ENCODE measurements at places on chromosomes 6 and 20.

GRCh38 chr20:14576196-14576877 is 238.9 kb upstream of the FLRT3 start:
- no peak for DNase-seq

GRCh38 chr6:79305020-79305419 is 70.5 kb upstream of the HMGN3 start:
- no peak for DNase-seq

DNA sequence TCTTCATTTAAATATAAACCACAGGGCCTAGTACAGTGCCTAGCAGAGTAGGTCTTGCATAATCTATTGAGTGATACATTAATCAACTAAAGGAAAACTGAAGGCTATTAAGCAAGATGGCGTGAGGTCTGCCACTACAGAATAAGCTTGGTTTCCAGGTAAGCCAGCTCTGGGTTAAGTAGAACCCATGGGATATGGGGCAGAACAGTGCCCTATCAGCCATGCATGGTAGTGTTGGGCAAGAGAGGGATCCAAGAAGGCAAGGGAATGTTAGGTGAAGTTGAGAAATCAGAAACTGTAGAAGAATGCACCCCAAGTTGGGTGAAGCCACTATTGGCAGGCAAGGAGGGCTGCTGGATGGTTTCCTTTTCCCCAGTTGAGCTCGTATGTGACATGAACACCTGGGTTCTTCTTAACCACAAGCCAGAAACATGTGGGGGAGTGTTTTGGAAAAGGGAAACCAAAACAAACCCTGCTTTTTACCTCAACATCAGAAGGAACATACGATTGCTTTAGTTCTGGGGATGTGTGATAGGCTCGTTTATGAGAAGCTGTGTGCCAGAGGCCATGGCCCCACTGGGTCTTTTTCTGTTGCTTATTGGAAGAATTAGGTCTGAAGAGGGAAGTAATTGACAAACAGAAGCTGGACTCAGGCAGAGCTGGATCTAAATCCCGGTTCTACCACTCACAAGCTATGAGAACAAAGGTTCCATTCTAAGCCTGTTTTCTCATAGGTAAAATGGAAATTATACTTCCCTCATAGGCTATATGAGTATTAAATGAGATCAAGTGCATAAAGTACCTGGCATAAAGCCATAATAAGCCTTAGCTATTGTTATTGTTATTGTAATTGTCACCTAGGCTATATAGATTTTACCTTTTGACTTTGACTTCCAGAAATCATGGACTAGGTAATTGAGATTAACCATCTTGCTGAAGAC is 33.5 kb downstream of the NEDD9 start:
- no peak for DNase-seq

GRCh38 chr6:107894809-107895396 is 63.1 kb downstream of the SEC63 start:
- DNase-seq: no peak

DNA sequence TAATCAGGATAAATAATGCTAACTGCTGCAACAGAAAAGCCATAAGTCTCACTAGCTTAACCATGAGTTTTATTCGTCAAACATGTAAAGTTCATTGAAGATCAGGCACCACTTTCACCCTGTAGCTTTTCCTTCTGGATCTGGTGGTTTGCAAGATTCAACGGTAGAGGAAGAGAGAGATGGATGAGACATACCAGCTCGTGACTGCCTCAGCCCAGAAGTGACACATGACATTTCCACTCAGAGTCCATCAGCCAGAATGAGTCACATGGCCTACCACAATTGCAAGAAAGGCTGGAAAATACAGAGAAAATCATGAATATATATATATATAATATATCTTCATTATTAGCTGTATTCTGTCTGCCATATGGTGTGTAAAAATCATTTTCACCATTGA is 29.0 kb downstream of the SPTLC3 start:
- DNase-seq: no peak

DNA sequence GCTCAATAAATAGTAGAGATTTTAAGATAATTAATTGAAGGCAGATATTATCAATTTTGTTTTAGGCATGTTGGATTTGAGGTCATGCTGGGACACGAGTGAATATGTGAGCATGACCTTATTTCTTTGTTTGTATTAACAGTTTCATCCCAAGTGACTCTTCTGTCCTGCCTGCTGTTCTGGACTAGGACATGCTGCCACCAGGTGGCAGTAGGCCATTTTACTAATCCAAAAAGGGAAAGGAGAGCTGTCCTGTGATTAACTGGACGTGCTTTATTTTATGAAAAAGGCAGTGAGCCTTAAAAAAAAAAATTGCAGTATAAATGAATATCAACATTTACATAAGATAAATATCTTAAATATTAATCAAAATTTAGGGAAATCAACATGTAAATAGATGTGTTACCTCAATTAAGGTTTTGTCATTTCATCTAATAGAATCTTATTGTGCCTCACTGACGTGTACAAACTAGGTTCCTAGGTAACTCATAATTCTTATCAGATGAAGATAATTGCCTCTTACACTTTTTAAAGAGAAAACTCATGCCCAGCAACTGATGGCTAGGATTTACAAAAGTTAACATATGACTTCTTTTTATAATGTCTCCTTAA is 49.8 kb downstream of the FRK start:
- DNase-seq: peak; percentile 4

DNA sequence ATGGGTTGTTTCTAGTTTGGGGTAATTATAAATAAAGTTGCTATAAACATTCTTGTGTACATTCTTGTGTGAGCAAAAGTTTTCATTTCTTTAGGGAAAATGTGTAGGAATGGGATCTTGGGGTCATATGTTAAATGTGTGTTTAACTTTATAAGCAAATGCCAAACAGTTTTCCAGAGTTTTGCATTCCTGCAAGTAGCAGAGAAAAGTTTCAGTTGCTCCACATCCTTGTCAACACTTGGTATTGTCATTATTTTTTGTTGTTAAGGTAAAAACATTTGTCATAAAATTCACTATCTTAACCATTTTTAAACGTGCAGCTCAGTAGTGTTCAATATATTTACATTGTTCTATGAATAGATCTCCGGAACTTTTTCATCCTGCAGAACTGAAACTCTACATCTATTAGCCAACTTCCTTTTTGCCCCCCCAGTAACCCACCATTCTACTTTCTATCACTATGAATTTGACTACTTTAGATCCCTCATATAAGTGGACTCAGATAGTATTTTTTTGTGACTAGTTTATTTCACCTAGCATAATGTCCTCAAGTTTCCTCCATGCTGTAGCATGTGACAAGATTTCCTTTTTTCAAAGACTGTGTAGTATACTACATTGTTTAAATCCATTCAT is 48.4 kb downstream of the PHACTR2 start:
- DNase-seq: no peak

DNA sequence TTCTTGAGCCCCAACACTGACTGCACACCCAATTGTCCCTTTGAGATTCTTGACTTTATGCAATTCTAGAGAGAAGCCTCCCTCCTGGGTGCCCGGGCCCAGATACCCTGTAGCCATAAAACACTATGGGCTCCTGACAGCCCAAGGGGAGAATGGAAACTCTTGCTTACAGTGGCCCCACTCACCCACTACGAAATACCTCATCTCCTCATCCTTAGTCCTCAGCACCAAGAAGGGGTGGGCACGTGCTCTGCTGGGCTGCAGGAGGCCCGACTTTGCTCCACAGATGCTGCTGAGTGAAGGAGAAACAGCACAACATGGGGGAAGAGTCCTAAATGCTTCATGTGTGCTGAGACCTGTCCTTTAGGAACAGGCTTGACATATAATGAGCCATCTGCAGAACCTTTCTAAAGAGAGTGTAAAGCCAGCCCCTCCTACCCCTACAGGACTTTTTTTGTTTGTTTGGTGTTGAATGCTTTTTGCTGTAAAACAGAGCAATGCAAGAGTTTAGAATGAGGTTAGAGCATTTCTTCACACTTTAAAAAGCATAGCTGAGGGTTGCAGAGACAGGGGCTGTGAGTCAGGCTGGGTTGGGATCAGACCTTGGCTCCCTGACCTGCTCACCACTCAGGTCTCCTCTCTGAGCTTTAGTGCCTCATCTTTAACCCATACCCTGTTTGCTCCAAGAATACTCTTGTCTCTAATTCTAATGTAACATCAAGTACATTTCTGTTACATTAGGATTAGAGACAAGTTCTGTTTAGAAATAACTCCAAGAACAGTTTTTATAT is 17.6 kb upstream of the SIRPG start:
- DNase-seq: no peak

GRCh38 chr6:31359581-31359980 is 2.6 kb upstream of the HLA-B start:
- DNase-seq: no peak

- DNase-seq: no peak
These were observed 582.4 kb downstream of the PHF3 start for GRCh38 chr6:64217721-64218620.

DNA sequence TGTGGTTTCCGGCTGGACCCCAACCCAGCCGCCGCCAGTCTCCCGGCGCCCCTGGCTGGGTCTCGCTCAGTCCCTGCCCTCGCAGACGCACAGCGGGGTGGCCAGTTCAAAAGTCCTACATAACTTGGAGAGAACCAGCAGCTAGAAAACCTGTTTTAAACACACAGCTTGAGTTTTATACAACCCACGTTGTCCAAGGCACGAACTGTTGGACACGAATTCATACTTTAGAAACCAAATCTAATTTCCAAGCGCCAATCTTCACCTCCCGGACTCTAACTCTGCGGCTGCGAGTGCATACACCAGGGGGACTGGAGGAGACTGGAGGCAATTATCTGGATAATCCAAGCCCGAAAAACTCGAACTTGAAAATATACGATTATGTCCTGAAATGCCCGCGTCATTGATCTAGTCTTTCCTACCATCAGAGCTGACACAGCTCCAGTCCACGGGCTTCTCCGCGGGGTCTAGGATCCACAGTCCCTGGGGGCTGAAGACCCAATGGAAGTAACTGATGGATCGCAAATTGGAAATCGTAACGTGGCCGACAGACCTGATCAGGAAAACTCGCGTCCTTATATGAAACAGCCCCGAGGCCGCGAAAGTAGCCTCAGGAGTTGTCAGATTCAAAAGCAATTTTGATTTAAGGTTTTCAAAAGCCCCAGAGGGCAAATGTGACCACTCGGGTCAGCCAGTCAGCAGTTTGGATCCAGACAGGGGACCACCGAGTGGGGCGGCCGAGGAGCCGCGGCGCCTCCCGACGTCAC is 843 bp upstream of the HEY2 start:
- DNase-seq: no peak

- no peak for DNase-seq
These were observed 8.6 kb upstream of the TMC2 start for GRCh38 chr20:2527762-2528161.

DNA sequence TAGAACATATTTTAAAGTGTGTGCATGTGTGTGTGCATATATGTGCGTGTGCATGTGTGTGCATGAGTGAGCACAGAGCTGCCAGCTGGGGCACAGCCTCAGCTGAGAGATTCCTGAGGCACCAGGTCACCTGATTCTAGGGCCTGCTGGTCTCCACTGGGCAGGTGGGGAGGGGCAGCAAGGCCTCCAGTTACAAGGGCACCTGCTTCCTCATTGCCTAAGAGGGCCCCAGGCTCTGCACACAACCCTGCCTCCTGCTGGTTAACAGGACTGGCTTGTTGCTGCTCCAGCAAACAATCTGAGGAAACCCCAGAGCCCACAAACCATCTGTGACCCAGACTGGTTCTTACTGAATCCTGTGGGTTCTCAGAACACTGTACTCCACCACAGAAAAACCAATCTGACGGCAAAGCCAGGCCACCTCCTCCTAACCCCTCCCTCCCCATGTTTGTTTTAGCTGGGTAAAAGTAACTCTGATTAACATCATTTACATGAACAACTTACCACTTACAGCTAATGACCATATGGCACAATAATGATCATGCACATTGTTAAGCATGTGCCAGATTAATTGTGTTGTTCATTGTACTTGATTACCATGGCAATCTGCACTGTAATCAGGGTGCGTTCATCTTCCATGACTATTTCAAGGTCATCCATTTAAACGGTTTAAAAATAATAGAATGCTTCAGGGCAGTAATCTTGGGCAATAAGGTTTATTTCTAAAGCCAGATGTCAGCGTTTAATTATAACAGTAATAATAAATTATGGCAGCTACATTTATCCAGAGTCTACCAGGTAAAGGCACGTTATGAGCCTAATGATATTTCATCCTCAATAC is 23.1 kb upstream of the UBE2J1 start:
- DNase-seq: peak; percentile 13

- DNase-seq: no peak
These were observed at the start of gene SERPINB6 for GRCh38 chr6:2971420-2972218. TSS of gene SERPINB6 (minus strand) at chr6:2971567. CDS start at chr6:2959332, 12,235 bp downstream.

- DNase-seq: no peak
These were observed 596.0 kb downstream of the EPM2A start for GRCh38 chr6:145139140-145139850.

DNA sequence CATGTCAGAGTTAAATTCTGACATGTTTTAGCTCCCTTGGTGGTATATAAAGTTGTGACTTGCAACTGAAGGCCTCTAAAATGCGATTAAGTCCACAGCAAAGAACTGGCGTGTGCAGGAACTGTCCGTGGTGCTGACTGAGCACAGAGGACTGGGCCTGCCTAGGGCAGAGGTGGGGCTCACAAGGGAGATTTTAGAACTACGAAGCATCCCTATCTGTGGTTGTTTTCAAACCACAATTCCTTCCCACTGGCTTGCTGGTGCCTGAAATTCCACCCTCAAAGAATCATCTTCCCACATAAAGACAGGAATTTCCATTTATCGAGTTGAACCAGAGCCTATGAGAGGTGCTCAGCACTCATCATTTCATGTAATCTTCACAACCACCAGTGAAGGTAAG is 30.1 kb downstream of the RIMS4 start:
- peak; percentile 17 for DNase-seq

GRCh38 chr20:38073307-38074071 is 39.9 kb downstream of the RPRD1B start:
- DNase-seq: no peak

GRCh38 chr6:166767230-166767629 is 140.2 kb upstream of the RPS6KA2 start:
- no peak for DNase-seq

DNA sequence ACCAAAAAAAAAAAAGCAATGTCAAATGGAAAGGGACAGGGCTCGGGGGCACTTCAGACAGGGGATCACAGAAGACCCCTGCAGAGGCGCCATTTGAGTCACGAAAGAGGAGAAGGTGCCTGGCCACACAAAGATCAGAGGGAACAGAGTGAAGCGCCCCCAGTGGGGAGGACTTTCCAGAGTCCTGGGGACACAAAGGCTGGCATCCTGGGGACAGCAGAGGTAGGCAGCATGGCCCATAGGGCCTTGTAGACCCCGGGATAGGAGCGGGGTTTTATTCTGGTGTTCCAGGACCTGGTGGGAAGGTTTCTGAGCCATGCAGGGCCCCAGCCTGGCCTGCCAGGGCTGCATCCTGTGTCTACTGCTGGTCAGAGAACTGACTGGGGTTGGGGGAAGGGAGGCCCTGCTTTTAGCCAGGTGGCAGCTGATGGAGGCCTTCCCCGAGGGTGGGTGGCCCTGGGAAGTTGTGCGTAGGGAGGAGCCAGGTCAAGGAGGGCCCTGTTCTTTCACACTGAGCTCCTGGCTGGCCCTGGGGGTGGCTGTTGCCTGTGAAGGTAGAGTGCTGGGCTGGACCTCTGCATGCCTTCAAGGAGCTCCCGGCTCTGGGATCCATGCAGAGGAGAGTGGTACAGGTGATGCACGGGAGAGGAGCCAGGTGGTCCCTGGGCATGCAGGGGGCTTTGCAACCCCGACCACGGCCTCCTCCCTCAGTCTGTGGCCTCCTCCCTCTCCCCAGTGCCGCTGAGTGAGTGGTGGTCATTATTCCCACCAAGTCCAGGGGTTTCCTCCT is 117.9 kb downstream of the CDH4 start:
- DNase-seq: no peak

All from stimulated activated CD4-positive, alpha-beta T cell treated with anti-CD3 and anti-CD28 coated beads, TNF-alpha, amount 100 ng/mL, for 1 hour (primary cell).